NCI-H2107 (cell line): ENCODE measurements at places on chromosomes 6 and 20.

DNA sequence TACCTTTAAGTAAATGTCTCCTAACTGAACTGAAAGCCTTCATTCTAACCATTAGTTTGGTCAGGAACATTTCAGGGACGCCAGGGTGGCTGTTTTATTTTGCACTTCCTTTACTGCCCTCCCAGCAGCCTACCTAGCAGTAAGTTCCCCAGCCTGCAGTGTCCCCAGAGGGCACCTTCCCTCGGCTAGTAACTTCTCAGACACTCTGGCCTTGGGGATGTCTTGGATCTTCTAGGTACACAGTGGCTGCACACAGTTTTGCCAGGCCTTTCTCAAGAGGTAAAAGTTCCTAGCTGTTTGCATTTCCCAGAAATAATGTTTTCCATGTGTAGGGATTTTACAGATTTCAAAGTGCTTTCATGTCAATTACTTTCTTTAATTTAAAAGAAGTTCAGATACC, 378 bp upstream of the LAMA2 start:
- no peak for DNase-seq

DNA sequence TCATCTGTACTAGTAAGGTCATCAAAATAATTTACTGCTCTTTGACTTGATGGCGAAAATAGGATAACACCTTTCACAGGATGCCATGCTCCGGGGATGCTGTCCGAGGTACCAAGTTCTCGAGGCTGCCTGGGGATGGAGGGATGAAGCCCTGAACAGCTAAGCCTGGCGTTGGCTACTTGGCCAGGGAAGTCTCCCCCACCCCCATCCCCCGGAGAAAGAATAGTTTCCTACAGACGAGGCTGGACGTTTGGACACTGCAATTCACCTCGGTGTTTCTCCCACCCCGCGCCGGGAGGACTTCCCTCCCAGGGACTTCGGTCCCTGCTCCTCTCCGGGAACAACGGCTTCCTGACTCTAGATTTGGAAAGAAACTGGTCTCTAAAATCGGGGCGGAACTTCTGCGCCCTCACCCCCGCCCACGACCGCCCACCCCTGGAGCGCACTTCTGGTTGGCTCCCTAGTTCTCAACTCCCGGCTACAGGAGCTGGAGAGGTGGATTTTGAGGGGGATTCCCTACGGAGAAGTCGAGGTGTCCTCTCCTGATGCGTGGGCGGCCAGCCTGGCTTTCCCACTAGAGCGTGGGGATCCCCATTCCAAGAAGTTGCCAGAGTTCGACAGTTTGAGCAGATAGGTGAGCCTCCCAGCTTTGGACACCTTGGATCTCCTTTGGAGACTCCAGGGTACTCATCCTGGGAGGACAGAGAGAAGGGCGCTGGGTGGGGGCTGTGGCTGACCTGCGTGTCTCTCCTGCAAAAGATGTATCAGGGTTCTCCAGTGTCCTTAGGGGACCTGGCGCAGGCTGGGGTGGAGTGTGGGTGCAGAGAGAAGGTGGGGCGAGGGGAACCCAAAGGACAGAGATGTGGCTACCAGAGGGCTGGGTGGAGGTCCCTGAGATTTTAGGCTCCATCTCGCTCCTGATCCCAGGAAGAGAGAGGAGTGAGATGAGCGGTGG, 1.1 kb downstream of the PCSK2 start:
- DNase-seq = no peak

- DNase-seq = no peak
Observed at GRCh38 chr6:2229039-2229438, 16.4 kb downstream of the GMDS start.

GRCh38 chr6:45445364-45445748, 67.6 kb upstream of the SUPT3H start:
- DNase-seq = no peak

DNA sequence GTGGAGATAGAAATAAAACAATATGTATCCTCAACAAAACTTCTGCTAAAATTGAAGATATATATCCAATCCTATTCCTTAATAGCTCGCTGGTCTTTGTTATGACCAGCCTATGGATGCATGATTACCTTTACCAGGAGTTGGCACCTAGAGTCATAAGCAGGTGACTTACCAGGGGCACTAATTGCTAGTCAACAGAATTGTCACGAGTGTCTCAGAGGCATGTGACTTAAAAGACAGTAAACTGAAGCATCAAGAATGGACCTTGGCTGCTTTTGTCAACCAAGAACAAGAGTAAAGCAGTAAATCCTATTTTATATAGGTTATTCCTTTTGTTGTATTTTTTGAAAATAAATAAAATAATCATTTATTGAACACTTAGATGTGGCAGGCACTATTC, 115.4 kb downstream of the MYO6 start:
- no peak for DNase-seq

DNA sequence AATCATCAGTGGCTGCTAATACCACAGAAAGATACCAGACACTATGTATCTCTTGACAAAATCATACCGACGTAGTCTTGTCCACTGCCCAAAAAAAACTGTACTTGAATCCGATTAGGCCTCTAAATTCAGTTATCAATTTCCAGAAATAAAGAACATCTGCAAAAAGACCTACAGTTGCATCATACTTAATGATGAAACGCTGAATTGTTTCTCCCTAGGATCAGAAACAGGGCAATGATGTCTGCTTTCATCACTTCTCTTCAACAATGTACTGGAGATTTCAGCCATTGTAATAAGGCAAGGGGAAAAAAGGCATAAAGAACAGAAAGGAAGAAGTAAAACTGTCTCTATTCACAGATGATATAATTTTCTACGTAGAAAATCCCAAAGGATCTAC, 152.0 kb downstream of the TASP1 start:
- DNase-seq = no peak

GRCh38 chr6:132161283-132161682, 210.1 kb upstream of the CCN2 start:
- DNase-seq = no peak

GRCh38 chr6:4533576-4533975, 242.6 kb upstream of the CDYL start:
- DNase-seq = no peak

- DNase-seq = no peak
Observed at GRCh38 chr6:55669028-55669427, 90.0 kb upstream of the HMGCLL1 start.

GRCh38 chr20:20525214-20525613, 157.3 kb downstream of the INSM1 start:
- no peak for DNase-seq

DNA sequence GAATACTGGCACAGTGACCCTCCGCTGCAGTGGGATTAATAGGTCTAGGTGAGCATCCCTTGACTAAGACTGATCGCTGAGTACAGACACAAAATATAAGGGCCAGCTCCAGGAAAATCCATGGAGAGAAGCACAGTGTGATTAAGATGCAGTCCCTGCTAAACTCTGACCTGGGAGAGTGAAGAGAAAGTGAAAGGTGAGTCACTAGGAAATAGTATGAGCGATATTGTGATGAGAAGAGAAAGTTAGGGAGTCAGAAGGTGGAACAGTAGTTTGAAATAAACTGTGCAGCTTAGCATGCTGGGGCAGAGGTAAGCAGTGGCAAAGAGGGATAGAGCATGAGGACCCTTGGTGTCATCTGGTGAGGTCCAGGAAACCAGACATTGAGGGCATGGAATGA, 278.6 kb upstream of the MAP3K7 start:
- DNase-seq = no peak

- no peak for DNase-seq
Observed at GRCh38 chr6:96576221-96576620, 13.3 kb downstream of the FHL5 start.

DNA sequence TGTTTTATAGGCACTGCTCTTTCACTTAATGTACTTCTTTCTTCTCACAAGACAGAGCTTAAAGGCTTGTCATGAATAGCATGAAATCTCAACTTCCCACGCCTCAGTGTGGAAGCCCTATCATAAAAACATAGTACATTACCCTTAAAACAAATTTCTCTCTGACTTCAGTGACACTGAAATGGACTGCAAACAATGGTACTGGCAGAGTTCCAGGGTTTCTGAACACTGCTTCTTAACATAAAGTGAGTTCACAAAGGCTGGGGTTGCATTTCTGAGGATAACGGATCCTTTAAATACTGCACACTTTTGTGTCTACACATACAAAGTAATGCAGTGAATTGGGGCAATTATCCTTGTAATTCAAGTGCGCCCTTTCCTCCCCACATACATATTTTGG, 32.3 kb upstream of the PLEKHG1 start:
- peak; percentile 13 for DNase-seq

DNA sequence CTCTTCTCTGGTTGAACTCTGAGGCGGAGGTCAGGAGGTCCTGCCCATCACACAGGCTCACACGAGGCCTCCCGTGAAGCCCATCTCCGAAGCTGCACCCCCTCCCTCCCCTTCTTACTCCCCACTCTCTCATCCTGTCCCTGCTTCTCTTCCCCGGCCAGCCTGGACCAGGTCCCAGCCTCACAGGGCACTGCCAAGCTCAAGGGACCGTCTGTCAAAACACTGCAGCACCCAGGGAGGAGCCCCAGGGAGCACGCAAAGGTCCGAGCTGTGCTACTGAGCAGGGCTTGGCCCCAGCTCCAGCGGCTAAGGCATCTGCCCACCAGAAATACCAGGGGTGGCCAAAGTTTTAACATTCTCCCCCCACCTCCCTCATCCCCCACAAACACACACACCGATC, 70.0 kb downstream of the PSMG4 start:
- no peak for DNase-seq

DNA sequence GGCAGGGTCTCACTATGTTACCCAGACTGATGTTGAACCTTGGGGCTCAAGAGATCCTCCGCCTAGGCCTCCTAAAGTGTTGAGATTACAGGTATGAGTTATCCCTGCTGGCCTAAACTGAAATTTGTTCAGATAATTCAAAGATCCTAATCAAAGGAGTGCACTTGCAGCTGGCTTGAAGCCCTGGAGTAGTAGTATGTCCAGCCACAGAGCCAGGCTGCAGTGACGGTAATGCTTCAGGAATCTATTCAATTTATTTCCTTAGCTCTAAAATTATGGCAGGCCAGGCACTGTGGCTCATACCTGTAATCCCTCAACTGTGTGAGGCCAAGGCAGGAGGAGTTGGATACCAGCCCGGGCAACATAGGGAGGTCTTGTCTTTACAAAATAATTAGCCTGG, 1.4 kb upstream of the DDX43 start:
- DNase-seq = no peak

DNA sequence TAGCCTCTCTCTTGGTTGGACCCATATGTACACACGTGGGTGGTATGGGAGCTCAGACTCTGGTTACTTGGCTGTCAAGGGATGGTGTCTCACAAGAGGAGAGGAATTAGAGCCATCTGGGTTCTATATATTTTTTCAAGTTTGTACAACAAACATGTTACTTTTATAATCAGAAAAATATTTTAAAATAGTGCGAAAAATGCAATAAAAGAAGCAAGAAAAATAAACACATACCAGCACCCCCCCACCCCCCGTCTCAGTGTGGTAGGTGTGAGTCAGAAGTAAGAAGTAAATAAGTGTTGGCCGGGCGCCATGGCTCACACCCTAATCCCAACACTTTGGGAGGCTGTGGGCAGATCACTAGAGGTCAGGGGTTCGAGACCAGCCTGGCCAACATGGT, 2.1 kb upstream of the TIAM2 start:
- DNase-seq = no peak

DNA sequence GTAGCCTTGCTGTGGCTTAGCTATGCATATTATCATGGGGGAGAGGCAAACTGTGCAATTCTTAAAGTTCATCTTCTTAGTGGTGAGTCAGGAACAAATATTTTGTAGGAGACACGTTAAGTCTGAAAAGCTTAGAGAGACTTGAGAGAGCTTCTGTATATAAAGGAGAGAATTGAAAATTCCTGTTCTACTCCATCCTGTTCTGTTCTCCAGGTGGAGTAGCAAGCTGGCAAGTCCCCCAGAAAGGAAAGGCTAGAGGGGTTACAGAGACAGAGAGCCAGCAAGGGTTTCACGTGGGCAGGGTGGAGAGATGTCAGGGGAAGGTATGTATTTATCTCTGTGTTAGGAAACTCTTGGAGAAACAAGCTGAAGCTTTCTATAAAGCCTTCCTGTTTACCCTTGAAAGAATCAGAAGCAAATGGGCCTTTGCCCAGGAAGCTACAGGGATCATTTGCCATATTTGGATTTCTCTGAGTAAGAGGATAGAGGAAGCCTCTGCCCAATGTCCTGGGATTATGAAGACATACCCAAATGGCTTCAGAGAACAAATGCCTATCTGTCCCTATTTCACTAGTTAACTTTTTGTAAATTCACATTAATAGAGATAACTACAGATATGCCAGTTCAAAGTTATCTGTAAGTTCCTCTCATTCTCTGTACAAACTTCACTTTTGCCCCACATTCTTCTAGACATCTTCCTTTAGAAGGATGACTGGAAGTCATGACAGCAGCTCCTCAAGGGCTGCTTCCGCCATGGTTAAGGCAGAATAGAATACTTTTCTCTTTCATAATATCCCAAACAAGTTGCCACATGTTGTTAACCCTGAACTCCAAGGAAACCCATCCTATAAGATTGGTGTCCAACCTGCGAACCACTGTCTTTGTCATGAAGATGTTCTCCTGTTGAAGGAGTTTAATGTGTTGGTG, 126.7 kb upstream of the NEDD9 start:
- no peak for DNase-seq

GRCh38 chr6:43060034-43060754, 763 bp downstream of the KLC4 start:
- DNase-seq = no peak

- DNase-seq = no peak
Observed at GRCh38 chr6:109008054-109008453, 86.6 kb downstream of the SESN1 start.

GRCh38 chr6:140078561-140079125, 704.2 kb upstream of the CITED2 start:
- no peak for DNase-seq

DNA sequence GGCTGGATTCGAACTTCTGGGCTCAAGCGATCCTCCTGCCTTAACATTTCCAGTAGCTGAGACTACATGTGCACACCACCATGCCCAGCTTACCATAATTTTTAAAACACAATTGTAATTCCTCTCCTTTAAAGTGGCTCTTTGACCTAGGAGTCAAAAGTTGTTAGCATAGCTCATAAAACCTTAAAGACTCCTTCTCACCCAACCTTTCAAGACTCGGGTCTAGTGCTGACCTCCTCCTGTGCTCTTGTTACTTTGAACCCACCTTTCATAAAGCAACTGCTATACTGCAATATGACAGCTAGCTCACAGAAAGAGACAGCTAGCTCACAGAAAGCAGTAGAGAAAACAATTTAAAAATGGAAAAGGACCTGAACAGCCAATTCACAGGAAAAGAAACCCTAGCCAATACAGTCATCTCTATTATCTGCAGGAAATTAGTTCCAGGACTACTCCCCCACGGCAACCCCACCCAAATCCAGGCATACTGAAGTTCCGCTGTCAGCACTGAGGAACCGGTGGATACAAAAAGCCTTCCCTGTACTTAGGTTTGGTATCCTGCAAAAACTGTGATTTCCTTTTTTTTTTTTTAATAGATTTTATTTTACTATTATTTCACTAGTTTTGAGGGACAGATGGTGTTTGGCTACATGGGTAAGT, 20.3 kb downstream of the SSR1 start:
- DNase-seq = no peak

- DNase-seq = no peak
Observed at GRCh38 chr6:43820486-43820885, 50.5 kb downstream of the VEGFA start.
